ENCODE measurements at places on chromosomes 2 and 18.

GRCh38 chr2:55357927-55358326 is 61.7 kb downstream of the CCDC88A start:
- no peak for DNase-seq

GRCh38 chr2:451495-451894 is 163.6 kb upstream of the ALKAL2 start:
- no peak for DNase-seq

DNA sequence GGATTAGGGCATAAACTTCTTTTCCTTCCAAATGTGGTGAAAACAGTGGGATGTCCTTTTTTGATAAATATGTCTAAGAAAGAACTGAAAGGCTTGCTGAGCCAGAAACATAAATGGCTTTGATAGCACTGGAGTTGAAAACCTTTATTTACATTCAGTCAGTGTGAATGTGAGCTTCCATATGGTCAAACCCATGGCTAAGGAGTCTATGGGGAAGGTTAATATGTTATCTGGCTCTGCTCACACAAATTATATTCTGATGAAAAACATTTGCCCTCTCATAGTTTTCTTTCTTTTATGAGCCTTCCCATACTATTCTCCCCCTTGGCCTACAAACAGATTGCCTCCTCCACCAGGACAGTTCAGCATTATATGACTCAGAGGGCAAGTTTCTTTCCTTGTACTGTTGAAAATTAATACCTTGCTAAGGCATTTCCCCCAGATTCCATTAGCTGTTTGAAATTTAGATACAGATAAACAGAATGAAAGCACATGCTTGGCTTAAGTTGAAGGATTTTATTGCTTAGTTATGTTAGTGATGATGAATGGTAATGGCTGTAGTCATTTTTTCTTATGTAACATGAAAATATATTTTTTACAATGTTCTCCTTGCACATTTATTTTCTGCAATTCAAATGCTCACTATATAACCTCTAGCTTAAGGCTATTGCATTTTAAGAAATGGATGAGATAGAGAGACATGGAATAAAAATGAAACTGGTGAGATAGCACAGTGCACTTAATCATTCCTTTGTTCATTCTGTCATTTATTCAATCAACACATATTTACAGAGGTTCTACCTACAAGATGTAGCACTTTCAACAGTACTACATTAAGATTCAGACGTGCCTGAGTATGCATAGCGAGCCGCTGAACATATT is 544.1 kb downstream of the LRRTM4 start:
- no peak for DNase-seq

GRCh38 chr2:111919365-111919764 is 21.0 kb downstream of the MERTK start:
- no peak for DNase-seq

GRCh38 chr2:164141271-164141670 is 405.5 kb upstream of the FIGN start:
- DNase-seq = no peak

- no peak for DNase-seq
These were observed 27.7 kb upstream of the ELOA2 start for GRCh38 chr18:47063096-47063495.

DNA sequence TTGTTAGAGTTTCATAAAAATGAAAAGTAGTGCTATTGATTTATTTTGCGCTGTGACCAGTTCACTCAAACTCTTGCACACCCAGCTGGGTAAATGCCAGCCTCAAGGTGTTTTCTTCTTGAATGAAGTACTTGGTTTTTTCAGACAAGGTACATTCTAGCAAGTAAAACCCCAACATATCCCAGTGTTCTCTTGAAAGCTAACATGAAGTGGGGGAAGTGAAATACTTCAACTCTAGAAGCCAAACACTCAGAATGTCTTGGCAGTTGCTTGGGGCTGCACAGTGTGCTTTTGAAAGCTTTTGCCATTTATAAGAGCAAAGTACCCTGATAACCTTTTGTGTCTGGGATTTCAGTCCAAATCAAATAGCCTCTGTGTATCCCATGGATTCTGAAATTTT is 13.4 kb downstream of the NPAS2 start:
- no peak for DNase-seq

DNA sequence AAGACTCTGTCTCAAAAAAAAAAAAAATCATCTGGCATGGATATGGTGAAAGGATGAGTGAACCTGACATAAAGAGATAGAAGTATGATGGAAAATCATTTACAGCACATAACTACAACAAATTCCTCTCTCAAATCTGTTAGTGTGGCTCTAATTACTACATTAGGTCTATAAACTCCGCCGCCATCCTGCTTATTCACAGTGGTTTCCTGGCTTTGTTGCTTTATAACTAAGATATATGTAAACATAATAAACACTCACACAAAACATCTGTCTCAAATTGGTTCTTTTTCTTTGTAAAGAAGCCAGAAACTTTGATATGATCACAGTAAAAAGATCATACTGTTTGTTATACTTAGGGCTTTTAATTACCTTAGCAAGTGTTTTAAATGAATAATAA is 412.6 kb upstream of the FAM98A start:
- no peak for DNase-seq

DNA sequence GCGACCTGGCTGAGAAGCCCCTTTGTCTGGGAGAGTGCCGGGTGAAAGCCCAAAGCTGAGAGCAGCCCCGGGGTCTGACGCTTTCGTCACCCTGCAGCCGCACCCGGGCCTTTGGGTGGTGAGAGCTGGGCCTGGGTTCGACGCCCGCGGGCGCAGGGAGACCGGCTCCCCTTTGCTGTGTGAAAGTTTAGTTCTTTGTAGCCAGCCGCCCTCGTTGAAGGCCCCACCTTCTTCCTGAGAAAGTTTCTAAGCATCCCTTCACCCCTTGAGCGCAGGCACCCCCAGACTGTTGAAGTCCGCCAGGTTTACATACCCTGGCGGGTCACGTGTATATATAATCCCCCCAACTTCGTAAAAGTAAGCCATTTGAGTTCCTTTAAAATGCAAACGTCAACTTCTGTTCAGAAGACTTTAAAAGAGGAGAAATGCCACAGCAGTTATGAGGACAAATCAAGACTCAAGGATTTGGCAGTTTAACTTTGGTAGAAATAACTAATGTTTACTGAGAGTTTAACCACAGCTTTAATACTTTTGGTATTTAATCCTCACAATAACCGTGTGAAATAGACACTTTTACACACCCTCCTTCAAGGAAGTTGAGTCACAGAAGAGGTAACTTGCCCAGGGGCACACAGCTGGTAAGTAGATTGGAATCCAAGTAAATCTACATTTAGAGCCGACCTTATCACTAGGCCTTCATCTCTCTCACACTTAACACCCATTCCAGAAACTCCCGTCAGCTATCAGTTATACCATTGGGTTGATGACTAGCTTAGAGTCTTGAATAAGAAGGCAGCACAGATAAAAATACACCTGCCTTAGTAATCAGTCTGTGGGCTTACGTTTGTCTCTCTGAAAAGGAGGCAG is 1.1 kb upstream of the MBOAT2 start:
- DNase-seq = no peak

DNA sequence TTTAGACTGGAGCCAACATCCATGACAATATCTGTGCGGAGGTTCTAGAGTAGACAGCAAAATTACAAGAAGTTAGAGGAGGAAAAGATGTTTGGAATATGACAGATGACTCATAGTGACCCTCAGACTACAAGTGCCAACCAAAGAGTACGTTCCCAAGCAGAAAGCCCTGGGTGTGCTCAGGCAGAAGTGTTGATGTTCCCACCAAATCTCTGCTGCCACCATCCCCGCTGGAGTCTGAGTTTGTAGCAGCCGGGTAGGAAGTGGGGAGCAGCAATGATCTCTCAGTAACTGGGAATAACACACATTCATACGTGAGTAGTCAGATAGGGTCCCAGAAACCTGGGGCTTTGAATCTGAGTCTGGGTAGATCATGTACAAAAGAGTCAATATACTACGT is 73.2 kb downstream of the XDH start:
- no peak for DNase-seq

GRCh38 chr18:44507729-44508325 is 172.9 kb upstream of the SETBP1 start:
- no peak for DNase-seq

DNA sequence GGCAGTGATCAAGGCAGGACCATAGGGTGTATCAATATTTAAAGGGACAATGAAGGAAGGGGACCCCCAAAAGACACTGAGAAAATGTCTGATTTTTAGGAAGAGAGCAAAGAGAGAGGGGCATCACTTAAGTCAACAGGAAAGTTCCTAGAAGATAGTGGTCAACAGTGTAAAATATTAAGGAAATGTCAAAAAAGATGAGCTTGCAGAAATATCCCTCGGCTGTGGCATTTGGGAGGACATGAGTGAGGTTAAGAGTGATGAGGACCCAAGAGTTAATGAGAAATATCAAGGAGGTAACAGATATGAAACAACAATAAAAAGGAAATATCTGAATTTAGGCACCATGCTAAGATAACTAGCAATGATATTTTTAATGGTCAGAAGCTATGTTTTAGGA is 339.6 kb downstream of the TGIF1 start:
- no peak for DNase-seq

DNA sequence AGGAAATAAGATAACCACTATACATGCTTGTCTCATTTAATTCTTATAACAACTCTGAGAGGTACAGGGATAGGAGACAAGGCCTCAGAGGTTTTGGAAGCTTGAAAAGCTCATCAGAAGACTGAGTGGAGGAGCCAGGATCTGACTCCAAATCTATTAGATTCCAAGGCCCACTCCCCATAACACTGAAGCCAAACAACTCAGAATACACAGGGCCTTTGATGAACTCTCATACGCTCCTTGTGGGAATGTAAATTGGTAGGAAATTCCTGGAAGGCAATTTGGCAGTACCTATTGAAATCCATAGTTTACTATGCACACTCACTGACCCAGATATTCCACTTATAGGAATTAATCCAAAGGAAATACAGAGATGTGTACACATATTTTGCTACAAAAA is 27.9 kb downstream of the WIPF1 start:
- no peak for DNase-seq

DNA sequence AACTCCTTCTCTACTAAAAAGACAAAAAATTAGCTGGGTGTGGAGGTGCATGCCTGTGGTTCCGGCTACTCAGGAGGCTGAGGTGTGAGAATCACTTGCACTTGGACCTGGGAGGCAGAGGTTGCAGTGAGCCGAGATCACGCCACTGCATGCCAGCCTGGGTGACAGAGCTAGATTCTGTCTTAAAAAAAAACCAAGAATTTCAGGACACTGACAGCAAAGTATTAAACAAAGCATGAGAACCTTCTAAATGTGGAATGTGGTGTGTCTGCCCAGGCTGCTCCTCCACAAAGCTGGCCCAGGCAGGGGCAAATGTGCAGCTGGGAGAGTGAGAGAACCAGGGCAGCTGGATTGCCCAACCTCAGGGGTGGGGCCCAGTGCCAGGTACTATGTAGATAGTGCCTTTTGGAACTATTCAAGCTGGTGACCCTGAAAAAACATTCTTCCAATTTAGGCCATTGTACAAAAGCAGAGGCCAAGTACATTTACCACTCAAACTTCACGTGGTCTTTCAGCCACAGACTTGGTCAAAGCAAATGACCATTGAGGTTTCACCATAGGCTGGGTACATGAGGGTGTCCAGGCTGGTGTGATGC is 6.7 kb upstream of the UGT1A5 start:
- no peak for DNase-seq

- no peak for DNase-seq
These were observed 42.7 kb upstream of the IL1RL1 start for GRCh38 chr2:102268510-102269199.

DNA sequence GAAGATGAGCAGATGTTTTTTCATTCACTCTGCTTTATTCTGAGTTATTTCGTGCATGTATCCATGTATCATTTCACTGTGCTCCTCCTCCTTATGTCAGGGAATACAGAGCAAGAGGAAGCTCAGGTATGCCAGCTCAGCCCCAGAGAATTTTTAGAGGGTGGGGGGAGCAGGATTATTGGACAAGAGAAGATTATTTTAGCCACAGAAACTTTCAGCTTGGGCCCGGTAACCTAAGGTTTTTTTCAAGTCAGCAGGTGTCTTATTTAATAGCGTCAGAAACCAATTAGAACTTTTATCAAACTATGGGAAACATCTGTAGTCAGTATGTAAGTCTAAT is 232.9 kb upstream of the SIX3 start:
- no peak for DNase-seq

GRCh38 chr2:223915071-223915470 is 30.1 kb downstream of the WDFY1 start:
- DNase-seq = no peak

DNA sequence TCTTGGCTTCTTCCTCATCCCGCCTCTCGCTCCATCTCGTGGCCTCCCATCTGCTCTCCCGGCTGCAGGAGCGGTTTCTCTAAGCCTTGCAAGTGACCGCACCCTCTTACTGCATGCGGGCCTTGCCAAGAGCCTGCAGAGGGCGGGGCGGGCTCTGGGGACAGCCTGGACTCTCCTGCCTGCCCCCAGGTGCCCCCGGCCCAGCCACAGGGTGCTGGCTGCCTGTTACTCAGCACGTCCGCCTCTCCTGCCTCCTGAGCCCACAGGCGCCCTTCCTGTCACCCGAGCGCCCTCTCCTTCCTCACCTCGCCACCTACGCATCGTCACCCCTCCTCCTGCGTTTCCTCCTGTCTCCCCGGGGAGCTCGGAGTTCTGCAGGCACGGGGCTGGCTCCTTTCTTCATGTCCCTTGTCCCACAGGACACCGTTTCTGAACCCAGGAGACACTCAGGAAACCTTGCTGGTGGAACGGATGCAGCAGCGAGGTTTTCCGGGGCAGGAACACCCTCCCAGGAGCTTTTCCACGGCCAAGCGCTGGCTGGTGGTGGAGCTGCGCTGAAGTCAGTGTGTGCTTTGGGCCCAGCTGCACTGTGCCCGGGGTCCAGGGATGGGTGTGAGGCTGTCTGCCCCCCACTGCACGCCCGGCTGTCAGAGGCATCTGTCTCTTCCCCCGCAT is 28.5 kb downstream of the HPCAL1 start:
- no peak for DNase-seq

- DNase-seq = no peak
These were observed 130.9 kb upstream of the SMAD7 start for GRCh38 chr18:49081511-49082155.

- no peak for DNase-seq
These were observed 74.4 kb upstream of the COPS8 start for GRCh38 chr2:237011206-237011795.

DNA sequence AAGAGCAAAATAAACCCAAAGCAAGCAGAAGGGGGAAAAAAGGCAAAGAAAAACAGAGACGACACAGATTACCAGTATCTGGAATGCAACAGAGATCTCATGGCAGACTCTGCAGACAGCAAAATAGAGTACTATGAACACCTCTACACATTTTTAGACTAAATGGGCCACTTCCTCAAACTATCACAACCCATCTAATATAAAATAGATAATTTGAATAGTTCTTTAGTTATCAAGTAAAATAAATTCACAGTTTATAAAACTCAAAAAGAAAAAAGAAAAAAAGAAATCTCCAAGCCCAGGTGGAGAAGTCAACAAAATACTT is 16.6 kb downstream of the SESTD1 start:
- no peak for DNase-seq

DNA sequence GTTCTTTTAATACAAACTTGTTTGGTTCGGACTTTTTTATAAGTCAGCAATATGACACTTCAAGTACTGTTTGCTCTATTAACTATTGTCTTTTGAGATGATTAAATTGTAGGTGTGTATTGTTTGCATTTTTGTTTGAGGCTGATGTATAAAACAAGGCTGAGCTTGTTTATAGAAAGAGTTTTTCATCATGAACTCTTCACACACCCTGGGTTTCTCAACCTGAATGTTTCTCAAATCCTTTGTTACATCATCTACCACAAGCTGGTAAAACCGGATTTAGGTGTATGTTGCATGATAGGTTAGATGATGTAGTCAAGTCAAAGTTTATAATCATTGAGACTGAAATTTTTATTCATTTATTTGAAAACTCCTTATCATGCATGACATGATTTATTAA is 335.2 kb upstream of the LRATD1 start:
- no peak for DNase-seq

GRCh38 chr2:43538034-43538670 is 57.7 kb downstream of the THADA start:
- DNase-seq = no peak
